ENCODE measurements at places on chromosomes 2 and 18.

DNA sequence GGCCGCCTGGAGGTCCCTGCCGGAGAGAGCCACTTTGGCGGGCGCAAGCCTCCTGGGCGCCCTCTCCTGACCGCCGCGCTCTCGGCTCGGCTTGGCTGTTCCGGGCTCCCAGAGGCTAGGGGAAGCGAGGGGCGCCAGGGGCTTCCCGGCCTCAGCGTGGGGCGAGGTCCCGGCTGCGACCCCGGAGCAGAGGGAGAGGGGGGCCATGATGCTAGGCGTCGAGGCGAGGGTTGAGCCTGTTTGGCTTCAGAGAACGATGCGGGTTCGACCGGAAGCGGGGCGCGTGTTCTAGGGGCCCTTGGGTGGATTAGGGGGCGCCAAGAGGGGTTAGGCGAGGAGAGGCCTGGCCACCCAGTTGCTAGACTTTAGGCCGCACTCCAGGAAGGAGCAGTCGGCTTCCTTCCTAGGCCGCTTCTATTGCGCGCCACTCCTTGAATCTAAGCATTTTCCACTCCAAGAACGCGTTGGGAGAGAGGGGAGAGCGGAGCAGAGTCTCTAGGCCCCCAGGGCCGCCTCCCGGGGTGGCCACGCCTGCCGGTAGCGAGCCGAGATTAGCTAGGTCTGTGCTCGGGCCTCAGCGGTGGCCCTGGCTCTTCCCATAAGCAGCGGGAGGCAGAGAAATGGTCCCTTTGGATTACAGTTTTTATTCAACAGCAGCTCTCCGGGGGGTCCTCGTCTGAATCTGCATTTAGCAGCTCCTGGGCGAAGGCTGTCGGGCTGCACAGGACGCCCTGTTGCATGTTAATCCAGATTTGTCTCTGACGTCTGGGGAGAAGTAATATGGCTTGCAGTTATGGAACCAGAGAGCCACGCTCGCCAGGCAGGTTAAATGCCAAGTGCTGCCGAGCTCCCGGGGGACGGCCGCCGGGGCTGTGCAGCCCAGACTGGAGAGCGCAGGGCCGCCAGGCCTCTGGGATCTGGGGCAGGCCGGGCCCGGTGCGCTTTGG lies 11.3 kb downstream of the MEIS1 start:
- no peak for DNase-seq

DNA sequence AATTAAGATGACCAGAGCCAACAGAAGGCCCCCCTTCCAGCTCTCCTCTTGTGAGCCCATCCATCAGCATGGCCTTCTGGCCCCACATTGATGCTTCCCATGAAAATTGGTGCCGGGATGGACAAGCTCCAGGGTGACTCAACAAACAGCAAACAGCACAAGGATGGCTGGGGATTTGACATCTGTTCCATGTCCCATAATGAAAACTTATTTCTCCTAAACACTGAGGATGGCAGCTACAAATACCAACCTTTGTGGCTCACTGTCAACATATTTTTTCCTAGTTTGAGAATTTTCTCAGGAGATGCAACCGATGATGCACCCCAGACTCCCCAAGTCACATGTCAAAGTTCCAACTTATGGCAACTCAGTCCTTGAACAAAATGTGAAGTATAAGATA lies 169.6 kb upstream of the SIX2 start:
- DNase-seq, result peak; percentile 52

GRCh38 chr18:23541349-23542093 lies 38.2 kb downstream of the RMC1 start:
- no peak for DNase-seq

DNA sequence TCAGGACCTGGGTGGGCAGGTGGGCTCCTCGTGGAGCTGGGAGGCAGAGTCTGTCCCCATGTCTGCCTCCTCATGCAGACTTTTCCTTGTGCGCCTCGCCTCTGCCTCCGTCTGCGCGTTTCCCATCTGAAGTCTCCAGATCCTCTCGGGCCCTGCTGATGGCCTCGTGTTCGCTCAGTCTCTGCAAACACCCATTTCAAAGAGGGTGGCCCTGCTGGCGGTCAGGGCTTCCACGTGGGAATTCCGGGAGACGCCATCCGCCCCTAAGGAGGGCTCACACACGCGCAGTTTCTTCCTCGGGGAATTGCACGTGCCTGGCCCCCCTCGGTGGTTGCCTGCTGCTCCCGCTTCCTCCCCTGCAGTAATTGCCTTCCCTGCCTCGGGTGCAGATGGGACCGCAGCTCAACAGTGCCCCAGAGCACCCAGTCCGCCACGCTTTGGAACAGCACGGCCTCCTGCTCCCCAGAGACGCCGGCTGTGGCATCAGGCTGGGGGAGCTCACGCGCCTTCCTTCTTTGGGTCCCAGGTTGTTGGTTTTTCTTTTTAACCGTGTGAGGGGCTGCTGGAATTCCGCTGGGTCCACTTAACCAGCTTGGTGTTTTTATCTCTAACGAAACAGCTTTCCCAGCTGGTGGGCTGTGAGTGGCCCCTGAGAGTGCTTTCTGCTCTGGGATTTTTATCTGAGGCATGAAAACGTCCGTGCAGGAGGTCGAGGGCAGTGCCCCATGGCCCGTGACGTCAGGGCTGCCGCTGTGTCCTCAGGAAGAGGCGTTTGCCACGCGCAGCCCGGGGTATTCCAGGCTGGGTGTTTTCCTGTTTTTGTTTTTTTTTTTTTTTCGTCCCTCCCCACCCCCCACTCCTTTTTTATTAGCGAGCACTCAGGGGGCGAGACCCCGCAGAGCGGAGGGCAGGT lies 16.1 kb downstream of the NFATC1 start:
- no peak for DNase-seq

DNA sequence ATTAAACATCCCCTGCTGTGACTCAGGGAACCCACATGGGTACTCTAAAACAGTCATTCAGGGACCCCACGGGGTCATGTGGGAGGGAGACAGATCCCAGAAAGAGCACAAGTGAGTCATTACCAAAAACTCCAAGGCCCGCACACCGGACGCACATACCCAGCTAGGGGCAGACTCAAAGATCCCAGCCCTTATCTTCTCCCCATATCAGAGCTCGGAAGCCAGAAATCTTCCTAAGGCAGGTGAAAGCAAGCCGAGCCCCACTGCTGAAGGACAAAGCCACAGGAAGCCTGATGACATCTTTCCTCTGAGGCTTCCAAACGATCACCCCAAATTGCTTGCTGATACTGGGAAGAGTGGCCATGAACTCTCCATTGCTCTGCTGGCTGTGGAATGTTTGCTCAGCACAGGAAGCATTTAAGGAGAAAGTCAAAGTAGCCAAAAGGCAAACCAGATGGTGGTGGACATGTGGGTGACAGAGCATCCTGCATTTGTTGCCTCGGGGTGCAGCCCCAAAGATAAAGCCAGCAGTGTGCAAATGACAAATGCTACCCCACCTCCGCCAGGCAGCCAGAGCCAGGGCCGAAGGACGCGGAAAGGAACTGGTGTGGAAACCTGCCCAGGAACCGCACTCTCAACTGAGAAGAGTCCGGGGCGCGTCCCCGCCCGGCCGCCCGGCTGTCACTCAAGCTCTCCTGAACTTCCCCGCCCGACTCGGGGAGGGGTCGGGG lies 784 bp downstream of the ACTR1B start:
- no peak for DNase-seq

- DNase-seq, result no peak
These were observed 245.4 kb upstream of the HDAC4 start for GRCh38 chr2:239646184-239646583.

DNA sequence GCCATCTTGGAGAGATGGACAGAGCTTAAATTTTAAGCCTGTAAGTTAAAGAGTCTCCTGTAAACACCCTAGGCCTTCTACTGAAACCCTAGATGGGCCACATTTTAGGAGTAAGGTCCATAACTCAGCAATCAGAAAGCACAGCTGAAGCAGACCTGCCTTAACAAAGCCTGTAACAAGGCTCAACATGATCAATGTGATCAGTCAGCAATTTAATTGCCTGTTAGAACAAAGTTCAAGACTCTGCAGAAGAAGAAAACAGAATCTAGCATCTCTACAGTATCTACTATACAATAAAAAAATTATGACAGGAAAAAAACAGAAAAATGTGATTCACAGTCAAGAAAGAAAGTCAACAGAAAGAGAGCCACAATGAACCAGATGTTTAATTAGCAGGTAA lies 27.1 kb downstream of the SEPTIN10 start:
- DNase-seq, result no peak

DNA sequence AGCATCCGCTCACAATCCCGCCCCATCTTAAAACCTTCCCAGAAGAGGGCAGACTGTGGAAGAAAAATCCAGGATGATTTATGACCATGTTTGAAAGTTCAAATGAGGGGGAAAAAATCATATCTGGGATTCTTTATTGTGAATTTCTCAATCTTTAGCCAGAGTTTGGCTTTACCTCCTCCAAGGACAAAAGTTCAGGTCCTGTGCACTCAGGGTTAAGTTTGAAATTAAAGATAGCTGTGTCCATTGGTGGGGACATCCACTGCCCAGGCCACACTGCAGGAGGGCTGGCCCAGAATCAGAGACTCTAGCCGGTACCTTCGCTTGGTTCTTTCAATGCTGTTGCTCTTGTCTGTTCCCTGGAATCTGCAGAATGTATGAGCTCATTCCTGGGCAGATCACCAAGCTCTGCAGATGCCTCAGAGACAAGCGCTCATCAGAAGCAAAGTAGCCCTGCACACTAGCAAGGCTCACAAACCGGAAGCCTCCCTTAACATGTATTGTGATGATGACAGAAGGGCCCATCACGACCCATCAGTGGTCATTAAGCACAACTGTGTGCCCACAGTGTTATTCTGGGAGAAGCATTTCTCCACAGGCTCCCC lies 375.3 kb upstream of the KLHL29 start:
- DNase-seq, result peak; percentile 88

- peak; percentile 42 for DNase-seq
These were observed 60.3 kb downstream of the STEAP3 start for GRCh38 chr2:119283873-119284331.

DNA sequence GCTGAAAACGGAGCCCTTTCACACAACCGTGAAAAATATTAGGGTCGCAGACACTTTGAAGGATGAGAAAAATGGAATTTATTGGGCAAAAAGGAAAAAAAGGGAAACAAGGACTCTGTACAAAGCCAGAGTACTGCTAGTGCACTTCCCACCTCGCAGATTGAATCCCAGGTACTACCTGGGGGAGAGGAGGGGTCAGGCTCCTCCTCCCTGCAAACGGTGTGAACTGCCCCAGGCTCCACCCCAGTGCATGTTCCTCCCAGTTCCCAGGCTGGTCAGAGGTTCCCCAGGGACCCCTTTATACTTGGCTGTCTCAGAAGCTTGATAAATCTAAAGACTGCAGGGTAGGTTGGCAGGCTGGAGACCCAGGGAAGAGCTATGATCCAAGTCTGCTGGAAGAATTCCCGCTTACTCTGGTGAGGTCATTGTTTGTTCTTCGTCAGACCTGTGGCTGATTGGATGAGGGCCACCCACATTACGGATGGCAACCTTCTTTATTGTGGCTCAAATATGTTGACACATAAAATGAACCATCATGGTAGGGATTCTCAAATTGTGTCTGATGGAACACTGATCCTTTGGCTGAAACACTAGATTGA lies 290.4 kb upstream of the POU3F3 start:
- no peak for DNase-seq

DNA sequence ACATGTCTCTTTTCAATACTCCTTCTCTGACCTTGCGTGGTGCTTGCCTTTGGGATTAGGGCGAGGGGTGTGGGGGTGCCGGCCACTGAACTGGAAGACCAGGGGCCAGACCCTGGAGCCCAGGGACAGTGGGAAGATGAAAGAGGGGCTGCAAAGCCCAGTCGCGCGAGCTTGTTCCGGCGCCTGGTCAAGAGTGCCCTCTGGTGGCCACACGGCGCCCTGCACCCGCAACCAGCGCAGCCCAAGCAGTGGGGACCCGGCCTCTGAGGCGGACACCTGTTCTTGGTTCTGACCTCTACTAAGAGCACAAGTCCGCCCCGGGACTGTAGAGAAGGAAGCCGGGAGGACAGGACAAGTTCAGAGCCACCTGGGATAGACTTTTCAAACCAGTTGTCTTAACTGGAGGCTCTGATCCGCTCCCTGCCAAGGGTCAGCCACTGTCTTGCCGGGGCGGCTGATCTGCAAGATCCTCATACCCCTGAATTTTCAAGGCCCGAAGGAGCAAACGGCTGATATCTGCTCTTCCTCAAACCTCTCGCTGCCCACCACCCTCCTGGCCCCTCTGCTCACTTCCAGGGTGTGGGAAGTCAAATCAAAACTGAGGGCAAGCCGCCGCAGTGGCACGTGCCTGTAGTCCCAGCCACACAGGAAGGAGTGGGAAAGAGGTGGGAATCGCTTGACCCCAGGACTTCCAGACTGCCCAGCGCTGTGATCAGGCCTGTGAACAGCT lies 14.9 kb upstream of the MSH6 start:
- no peak for DNase-seq

GRCh38 chr2:197010200-197011020 lies 83.9 kb upstream of the PGAP1 start:
- DNase-seq, result no peak

- DNase-seq, result no peak
These were observed 38.2 kb upstream of the CNGA3 start for GRCh38 chr2:98308068-98308467.

GRCh38 chr2:154452906-154453493 lies 245.5 kb upstream of the KCNJ3 start:
- DNase-seq, result peak; percentile 58

- DNase-seq, result no peak
These were observed 63.0 kb downstream of the REEP1 start for GRCh38 chr2:86274265-86274917.

GRCh38 chr2:120939595-120940318 lies 204.1 kb downstream of the GLI2 start:
- DNase-seq, result no peak

DNA sequence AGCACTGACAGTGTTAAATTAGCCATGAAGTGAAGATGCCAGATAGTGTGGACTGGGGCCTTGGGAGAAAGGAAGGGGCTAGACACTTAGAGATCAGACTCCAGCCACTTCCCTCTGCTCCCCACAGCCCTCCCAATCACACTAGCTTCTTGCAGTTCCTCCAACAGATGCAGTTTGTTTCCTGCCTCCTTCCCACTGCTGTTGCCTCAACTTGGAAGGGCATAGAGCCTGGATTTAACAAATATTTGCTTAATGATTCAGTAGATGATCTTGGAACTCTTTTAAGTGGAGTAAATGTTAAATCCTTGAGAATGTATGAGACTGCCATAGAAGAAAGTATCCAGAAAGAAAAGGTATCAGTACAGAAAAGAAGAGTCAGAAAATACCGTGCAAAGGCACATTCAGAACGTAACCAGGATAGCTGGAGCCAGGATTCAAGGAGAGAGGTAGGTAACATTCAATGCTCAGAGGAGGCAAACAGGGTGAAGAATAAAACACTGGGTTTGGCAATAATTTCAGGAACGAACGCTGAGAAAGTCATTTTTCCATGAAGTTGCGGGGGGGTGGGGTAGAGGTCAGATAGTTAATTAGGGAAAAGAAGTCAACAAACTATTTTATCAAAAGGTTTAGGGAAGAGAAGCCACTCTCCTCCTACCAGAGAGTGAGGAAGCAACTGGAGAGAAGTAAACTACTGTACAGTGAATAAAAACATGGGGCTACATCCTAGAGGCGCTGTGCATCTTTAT lies 1.3 kb upstream of the BZW1 start:
- no peak for DNase-seq

GRCh38 chr18:32770666-32771168 lies 2.1 kb downstream of the KLHL14 start:
- DNase-seq, result no peak

GRCh38 chr18:32319084-32319483 lies 129.2 kb downstream of the MEP1B start:
- no peak for DNase-seq

All from NCI-H446 (cell line).